ENCODE measurements at places on chromosomes 11 and 22.
A peak's percentile ranks its signal among the peaks of the same experiment; 100 is the strongest.

GRCh38 chr11:133660202-133660568, 127.9 kb upstream of the OPCML start:
- no peak for DNase-seq

- DNase-seq, result no peak
Observed at GRCh38 chr11:44883277-44883676, 67.4 kb downstream of the TP53I11 start.

GRCh38 chr22:44711241-44711560, 9.2 kb downstream of the PRR5 start:
- no peak for DNase-seq

DNA sequence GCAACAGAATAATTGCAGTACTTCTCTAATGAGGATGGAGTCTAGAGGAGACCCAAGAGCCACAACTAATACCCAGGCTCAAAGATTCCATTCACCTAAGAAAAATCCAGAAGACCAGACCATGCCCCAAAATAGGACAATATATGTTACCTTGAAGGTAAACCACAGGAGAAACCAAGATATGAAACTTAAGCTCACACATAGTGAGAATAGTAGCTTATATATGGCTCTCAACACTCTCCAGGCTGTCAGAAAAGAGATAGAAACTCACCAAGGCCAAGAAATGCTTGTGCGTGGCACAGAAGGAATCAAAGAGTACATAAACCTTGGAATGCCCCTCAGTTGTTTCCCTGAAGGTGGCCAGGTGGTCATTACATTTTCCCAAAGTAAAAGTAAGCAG, 9.1 kb downstream of the FAM111A start:
- no peak for DNase-seq

- DNase-seq, result no peak
Observed at GRCh38 chr11:11670574-11670973, 48.8 kb upstream of the GALNT18 start.

GRCh38 chr11:120260616-120261015, 20.7 kb downstream of the POU2F3 start:
- no peak for DNase-seq

GRCh38 chr22:32677876-32678275, 123.6 kb upstream of the TIMP3 start:
- DNase-seq, result no peak

GRCh38 chr22:41648432-41648831, 27.3 kb downstream of the XRCC6 start:
- no peak for DNase-seq

DNA sequence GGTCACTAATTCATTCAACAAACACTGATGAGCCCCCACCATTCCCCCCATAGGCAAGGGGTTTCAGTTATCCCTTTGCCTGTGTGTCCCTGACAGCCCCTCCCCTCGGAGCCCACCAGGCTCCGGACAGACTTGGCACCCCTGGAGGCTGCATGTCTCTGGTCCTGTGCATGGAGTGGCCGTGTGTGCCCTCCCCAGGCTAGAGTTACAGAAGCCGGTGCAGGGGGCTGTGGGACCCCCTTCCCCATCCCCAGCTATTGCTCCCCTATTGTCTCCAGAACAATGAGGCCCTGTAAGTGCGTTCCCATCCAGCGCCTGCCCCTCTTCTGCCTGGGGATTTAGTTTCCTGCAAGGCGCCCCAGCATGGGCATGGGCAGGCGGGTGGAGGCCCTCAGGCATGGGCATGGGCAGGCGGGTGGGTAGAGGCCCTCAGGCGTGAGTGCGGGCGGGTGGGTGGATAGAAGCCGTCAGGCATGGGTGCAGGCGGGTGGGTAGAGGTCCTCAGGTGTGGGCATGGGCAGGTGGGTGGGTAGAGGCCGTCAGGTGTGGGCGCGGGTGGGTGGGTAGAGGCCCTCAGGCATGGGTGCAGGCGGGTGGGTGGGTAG, 1.5 kb downstream of the MUC2 start:
- DNase-seq, result no peak

DNA sequence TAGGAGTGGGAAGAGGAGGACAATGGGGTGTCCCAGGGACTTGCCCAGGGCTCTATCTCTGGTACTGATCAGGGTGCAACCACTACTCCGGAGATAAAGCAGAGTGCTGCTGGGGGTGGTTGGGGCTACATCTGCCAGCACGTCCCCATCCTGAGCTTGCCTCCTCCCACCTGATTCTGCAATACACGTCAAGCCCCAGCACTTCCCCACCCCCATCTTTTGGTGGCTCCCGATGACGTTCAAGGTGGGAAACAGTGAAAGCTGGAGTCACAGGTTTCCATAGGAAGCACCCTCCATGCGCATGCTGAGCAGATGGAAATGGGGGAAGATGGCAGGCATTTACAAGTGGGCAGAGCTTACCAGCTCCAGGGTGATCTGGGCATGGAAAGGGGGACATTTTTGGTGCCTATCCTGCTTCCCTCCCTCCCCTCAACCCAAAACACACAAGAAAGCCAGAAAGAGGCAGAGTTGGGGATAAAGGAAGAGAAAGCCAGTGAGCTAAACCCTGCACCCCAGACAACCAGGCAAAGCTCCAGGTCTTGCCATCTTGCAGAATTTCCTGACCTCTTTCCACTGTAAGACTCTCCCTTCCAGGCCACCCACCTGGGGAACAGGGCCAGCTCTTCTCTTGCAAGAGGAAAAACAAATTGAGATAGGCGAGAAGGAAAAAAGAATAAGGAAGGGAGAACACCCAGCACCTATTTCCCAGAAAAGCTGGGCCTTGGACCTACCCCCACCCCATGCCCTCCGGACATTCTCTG, 15.8 kb downstream of the SYT7 start:
- no peak for DNase-seq

DNA sequence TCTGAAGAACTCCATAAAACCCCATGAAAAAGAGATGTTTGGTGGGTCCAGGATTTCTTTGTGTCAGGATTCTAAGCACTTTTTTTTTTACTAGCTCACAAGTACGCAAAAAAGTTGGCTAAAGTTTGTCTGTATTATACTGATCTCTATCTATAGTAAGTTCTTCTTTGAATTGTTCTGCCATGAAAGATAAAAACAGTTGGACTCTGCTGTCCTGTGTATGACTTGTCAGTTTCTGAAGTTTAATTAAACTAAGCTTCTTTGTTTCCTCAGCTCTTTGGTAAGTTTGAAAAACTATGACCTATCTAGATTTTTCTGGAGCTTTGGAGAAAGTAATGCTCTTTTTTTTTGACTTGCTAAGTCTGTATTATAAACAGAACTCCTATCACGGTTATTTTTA, 812.2 kb upstream of the LUZP2 start:
- no peak for DNase-seq

DNA sequence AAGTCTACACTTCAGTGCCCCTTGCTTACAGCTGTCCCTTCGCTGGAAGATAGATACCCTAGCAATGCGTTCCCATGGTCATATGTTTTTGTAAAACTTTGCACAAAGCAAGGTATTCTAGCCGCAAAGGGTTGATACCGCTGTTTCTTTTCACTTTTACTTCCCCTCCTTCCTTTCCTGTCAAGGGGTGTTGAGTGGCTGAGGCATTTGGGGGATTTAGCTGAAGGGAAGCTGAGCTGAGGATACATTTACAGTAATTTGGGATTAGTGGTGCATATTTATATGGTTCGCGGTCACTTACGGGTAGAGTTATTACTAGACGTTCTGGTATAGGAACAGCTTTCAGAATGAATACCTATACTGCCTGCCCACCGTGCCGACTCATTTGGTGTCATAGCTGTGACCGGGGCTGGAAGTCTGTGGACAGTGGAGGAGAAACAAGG, 86.9 kb upstream of the WNT11 start:
- peak; percentile 8 for DNase-seq

DNA sequence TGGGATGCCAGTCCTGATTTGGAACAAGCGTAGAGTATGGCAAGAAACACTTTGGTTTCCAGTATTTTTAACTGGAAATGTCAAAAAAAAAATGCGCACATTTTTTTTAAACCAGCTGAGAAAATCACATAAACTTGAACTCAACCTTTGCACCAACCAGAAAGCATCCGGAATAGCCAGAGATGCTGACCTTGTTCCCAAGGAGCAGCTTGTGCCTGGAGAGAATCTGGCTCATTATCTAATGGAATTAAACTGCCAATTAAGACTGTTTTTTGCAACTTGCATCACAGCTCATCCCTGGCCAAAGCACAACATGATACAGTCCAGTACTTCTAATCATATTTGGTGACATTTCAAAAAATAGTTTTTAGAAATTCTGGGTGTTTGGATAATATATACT, 8.4 kb upstream of the ETS1 start:
- DNase-seq, result no peak

DNA sequence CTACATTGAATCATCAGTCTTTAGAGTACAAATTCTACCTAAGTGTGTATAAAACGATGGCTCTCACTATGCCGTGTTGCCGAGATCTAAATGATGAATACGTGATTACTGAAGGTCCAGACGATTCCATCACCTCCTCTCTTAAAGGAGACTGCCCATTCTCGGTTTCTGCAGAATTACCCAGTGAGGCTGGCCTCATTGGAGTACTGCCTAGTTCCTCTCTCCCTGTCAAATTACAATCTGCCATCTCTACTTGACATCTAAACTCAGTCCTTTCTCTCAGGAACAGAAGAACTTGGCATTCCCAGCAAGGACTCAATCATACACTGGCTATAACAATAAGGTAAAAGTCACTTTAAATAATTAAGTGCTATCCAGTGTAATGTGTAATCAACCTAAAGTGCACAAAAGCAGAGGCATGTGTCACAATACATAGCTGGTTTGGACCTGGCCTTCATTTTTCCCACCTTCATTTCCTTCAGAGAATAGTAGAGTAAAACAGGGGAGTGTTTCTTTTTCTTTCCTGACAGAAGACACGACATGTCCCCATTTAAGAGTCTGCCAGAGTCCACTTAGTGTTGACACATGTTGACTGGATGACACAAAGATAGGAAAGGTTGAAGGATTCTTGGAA, 634.1 kb downstream of the LRRC4C start:
- DNase-seq, result no peak

GRCh38 chr11:124877631-124877909, 12.3 kb downstream of the ROBO3 start:
- DNase-seq, result no peak

- no peak for DNase-seq
Observed at GRCh38 chr11:69229511-69229910, 64.4 kb upstream of the MYEOV start.

- no peak for DNase-seq
Observed at GRCh38 chr11:2247496-2247895, 22.9 kb downstream of the ASCL2 start.

GRCh38 chr22:45413368-45414211, at the start of the genes RIBC2 and SMC1B:
TSS of gene RIBC2 (plus strand) at chr22:45413693. CDS start at chr22:45413887, 194 bp downstream.
TSS of gene SMC1B (minus strand) at chr22:45413599. CDS start at chr22:45413567, 32 bp downstream.
- peak; percentile 82 for DNase-seq

- DNase-seq, result no peak
Observed at GRCh38 chr11:47857892-47858543, 9.9 kb upstream of the NUP160 start.

- no peak for DNase-seq
Observed at GRCh38 chr11:114162719-114163123, 103.2 kb downstream of the ZBTB16 start.

GRCh38 chr11:61771985-61772455, 19.6 kb downstream of the MYRF start:
- DNase-seq, result no peak

- DNase-seq, result no peak
Observed at GRCh38 chr11:41394521-41395195, 64.8 kb downstream of the LRRC4C start.

DNA sequence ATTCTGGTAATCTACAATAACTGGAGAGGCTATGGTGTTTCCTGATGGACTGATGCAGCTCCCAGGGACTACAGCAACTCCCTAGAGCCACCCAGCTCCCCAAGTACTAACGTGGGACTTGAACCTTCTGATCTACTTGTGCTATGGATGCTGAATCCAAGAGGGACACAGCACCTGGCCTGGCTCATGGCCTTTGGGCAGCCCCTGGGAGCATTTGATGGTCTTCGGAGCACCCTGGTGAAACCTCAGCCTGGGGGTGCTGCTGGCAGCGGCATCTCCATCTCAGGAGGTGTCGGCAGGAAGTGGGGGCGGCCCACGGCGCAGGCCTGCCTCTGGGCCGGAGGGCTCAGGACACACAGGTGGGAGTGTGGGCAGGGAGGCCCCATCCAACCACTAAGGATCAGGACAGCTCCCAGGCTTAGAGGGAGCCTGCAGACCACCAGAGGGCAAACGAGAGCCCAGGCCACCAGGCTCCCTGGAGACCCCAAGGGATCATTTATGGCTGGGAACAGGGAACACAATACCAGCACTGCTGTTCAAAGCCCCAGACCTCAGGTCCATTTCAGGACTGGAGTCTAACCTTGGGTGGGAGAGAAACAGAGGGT, 8.7 kb downstream of the EHD1 start:
- DNase-seq, result no peak

- DNase-seq, result no peak
Observed at GRCh38 chr11:106681435-106681834, 336.8 kb downstream of the GUCY1A2 start.

- no peak for DNase-seq
Observed at GRCh38 chr11:10639350-10639749, 54.2 kb downstream of the IRAG1 start.

DNA sequence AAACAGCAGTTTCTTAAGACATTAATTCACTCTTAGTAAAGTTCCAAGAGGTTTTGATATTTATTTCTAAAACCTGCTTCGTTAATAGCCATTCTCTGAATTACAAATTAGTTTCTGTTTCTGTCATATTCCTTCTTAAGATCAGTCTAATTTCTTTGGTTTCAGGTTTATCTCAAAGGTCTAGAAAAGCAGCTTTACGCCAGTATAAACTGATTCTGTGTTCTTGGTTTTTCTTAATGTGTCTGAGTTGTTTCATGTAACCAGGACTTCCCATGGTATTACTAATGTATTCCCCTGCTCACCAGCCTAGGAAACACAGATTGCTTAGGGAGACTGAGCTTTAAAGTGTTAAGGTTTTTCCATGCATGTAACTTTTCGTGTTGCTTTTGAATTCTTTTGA, 6.8 kb upstream of the ACY3 start:
- DNase-seq, result no peak

- DNase-seq, result no peak
Observed at GRCh38 chr11:33620423-33621171, 80.0 kb downstream of the C11orf91 start.

DNA sequence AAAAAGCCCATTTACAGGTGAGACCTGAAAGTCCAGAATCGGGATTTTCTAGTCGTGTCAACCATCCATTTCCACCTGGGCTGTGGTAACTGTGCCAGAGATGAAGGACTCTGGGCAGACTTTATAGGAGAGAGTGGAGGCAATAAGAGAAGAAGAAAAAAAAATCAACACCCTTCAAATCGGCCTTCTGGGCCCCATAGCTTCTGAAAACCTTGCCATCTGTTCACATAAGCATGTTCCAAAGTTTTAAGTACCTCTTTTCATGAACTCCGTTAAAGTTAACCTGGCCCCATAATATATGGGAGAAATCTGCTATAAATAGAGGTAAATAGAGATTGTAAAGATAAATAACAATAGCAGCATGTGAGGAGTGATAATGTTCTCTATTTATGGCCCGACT, 470.5 kb downstream of the MIAT start:
- no peak for DNase-seq

- DNase-seq, result no peak
Observed at GRCh38 chr11:100932474-100933100, 197.0 kb downstream of the PGR start.

- DNase-seq, result no peak
Observed at GRCh38 chr22:32737811-32738497, 63.6 kb upstream of the TIMP3 start.

GRCh38 chr22:21796863-21797262, 61.3 kb upstream of the YPEL1 start:
- no peak for DNase-seq

All from stimulated activated naive CD8-positive, alpha-beta T cell treated with anti-CD3 and anti-CD28 coated beads, Interleukin-15, amount 100 ng/mL, for 72 hours (primary cell).